Fibroblast of skin of scalp (primary cell): ENCODE measurements at places on chromosomes 7 and 10.

- DNase-seq: peak; percentile 97
Measured at GRCh38 chr7:6015917-6016652, 7.0 kb downstream of the AIMP2 start.

DNA sequence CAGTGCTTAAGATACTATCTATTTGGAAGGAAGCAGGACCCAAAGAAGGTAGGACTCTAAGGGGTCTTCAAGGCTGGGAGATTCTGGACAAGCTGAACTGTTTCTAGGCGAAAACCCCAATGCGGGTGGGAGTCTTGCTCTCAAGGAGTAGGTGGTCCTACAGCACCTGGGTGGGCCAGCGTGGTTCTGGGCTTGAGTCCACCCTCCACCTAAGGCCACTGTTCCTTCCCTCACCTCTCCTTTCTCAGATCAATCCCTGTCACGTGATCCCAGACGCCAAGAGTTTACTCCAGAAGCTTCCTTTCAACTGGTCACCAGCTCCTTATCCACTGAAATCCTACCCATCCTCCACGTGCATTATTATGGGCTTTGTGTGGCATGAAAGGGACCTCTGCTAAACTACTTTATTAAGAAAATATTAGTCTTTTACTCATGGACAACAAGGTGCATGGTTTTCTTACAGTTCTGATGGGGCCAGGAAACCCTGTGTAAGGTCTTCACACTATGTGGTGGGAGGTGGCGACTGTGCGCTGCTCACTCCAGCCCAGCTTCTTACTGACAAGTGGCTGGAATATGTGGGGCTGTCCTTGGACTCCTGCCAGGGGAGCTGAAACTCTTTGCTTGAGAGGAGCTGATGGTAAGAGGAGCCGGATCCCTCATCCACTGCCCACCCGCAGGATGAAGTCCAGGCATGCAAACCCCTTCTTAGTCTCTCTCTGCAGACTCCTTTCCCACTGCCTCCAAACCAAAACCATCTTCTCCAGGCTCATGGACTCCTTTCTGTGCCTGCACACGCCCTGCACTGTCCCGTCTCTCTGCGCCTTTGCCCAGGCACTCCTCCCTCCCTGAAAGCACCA is 1.6 kb downstream of the ZNF746 start:
- DNase-seq: peak; percentile 83

GRCh38 chr10:22625516-22626290 is 88.7 kb downstream of the PIP4K2A start:
- DNase-seq: peak; percentile 76

DNA sequence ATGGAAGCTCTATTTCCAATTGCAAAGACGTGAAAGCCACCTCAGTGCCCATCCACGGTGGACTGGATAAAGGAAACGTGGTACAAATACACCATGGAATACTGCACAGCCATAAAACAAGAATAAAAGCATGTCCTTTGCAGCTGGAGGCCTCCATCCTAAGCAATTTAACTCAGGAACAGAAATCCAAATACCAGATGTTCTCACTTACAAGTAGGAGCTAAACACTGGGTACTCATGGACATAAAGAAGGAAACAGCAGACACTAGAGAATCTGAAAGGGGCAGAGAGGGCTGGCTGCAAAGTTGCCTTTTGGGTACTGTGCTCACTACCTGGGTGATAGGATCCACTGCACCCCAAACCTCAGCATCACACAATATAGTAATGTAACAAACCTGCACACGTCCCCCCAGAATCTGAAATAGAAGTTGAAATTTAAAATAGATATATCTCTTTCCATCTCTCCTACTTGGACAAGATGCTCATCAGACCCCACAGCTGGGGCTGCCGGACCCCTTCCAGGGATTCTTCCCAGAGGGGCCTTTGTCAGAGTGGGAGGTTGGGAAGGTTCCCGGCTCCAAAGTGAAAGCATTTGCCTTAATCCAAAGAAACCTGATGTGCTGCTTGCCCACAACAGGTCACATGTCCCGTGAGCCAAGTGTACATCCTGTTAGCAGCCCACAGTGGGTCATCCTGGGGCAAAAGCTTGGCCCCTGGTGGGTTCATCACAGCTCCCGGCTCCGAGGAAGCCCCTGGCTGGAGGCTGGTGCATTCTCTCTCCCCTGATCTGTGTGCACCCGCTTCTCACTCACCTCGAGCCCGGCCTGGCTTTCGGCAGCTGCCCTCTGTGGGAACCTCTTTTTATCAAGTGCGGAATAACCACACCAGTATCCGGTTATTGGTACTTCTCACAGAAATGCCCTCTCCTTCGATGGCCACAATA is 172.3 kb upstream of the PPP2R2D start:
- DNase-seq: no peak

- no peak for DNase-seq
Measured at GRCh38 chr7:122217125-122217524, 73.1 kb upstream of the AASS start.

GRCh38 chr7:75967487-75967997 is 26.9 kb downstream of the TMEM120A start:
- DNase-seq: no peak

- DNase-seq: no peak
Measured at GRCh38 chr10:127221281-127221680, 24.9 kb upstream of the INSYN2A start.

GRCh38 chr7:45176091-45176490 is 18.5 kb downstream of the RAMP3 start:
- DNase-seq: no peak

DNA sequence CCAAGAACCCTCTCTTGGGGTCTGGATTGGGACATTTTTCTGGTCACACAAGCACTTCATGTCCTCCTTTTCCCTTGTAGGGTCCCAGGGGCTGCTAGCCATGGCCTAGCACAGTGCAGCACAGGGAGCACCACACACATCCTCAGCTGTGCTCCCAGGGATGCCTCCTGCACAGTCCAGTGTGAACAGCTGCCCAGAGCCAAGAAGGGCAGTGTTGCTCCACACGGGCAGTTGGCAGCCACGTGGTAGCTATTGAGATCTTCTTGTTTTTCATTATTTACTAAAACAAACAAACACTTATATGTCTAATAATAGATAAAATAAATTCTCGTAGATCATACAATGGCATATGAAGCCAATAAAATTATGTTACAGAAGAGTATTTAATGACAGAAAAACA is 13.9 kb upstream of the LANCL2 start:
- DNase-seq: no peak

DNA sequence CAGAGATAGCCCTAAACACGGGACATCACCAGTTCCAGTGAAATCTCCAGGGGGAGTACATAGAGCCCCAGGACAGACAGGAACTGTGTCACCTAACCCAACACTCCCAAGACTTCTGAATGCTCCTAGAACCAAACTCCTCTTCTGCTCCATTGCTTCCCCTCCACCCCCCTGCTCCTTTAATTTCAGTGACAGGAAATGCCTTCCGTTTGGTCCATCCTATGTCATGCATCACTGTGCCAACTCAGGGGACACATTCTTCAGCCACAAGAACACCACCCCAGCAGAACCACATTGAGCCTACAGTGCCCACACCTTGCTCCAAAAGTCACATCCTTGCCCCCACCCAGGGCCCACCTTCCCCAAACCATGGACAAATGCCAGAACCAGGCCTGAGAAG is 100.5 kb downstream of the KCNMA1 start:
- DNase-seq: peak; percentile 30

DNA sequence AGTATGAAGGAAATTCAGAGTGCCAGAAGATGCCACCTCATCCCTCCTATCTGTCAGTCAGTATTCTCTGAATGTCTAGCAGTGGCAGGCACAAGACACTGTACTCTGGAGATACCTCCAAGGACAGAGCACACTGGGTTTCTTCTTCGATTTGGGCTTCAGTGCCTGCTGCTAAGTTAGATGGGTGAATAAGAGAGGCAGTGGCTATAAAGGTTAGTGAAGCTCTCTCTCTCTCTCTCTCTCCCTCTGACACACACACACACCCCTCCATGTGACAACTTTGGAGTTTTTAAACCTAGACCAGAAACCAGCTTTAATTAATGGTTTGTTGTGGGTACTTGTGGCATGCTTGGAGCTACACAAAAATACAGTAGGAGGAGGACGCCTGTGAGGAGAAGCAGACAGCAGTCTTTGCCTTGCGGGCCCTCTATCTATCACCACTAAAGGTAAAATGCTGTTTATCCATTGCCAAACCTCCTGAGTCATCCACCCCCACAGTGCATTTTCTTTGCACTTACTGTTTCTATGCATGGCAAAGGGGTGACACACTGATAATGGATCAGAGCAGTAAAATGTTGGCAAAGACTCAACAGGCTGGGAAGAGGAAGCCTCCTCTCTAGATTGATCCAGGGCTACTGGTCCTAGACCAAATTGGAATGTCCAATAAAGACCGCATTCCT is 102.5 kb downstream of the TRIL start:
- DNase-seq: peak; percentile 96

DNA sequence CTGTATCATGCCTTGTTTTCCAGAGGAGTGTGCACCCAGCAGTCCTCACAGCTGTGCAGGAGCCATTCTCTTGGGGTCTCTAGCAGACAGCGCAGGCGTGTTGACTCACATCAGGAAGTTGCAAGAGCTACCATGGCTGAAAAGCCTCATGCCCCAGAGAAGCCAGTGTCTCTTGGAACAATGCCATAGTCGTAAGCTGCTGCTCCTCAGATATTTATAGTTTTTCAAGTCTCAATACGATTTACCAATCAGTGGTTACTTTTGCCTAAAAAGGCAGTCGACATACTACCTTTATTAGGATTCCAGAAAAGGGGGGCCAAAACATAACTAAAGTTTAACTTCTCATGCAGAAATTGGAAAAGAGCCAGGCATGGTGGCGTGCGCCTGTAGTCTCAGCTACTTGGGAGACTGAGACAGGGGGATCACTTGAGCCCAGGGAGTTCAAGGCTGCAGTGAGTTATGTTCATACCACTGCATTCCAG is 407.7 kb downstream of the PARD3 start:
- peak; percentile 41 for DNase-seq

DNA sequence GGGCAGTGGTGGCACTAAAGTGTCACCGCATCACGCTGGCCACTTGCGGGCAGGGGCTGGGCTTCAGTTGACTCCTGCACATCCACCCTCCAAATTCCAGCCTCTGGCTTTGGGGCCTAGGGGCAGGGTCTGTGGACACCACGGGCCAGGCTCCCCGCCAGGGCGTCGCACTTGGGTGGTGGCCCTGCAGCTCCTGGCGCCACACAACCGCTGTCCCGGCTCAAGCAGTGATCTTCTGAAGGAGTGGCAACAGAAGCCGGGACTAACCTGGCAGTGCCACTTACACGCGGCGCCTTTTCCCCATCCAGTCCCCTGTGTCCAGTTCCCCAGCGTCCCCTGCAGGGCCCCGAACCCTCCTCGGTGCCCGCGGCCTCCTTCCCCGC is 134.3 kb upstream of the ZNF92 start:
- DNase-seq: no peak

DNA sequence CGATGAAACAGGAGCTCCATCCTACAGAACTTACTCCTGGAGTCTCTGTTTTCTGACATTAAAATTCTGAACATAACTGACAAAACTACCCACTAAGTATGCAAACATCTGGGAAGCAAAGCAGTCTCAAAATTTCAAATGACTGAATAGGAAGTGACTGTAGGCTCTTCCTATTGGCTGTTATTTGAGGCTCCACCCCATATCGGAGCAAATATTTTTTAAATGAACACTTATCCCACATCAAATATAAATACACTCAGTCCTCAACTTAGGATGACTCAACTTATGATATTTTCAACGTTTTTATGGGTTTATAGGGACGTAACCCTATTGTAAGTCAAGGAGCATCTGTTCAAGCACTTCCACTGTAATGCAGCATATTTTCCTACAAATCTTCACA is 8.8 kb downstream of the HSPA12A start:
- peak; percentile 63 for DNase-seq

DNA sequence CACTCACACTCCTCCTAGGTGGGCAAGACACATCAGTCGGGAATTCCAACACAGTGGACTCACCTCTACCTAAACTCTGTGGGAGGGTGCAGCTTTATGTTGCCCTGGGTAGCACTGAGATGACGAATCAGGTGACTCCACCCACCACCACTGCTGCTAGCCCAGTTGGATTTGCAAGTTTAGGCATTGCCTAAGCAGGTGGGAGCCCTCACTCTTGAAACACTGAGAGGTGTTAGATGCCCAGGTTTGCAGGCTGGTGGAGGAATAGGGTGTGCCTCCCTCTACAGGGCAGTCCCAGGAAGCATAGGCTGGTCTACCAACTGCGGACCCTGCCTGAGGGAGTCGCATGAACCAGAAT is 708.9 kb downstream of the POM121L12 start:
- DNase-seq: no peak

- no peak for DNase-seq
Measured at GRCh38 chr7:29346231-29346978, 151.8 kb downstream of the CHN2 start.

GRCh38 chr10:18675086-18675801 is 16.0 kb downstream of the ARL5B start:
- no peak for DNase-seq

DNA sequence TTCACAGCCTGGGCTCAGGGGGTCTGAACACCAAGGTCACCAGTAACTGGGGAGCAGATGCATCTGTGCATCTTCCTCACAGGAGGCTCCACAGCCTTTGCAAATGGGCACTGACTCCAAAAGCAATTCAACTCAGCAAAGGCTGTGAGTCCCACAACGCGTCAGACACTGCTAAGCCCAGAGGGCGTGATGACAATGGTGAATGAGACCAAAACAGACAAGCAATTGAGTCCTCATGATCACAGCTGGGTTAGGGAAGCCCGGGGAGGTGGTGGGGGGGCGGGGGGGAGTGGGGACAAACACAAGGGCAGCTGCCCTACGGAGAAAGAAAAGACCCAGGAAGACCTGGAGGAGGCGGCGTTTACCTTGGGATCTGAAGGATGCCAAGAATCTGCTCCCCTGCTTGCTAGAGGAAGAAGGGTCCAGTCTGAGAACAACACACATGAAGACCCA is 61.6 kb upstream of the RNF32 start:
- no peak for DNase-seq

DNA sequence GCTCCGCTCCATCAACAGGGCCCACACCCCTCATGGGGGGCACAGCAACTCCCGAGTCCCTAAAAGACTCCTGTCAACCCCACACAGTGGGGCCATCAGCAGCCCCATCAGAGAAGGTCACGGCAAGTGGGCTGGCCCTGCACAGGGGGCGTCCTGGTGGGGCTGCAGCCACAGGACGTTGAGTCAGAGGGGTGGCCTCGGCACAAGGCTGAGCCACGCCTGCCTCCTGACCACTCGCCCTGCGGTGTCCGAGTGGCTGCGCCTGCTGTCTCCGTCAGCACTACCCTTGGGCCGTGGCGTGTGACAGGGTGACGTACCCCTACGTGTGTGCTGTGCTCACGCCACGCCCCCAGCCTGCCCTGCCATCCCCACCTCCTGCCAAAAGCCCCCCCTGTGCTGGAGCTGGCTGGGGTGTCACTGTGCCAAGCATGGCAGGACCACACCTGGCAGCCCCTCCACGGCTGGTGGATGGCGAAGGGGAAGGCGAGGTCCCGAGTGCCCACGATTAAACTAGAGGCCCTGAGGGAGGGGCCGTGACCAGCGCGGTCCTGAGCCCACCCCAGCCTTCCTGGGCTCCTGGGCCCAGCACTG is 26.0 kb upstream of the NKX6-2 start:
- no peak for DNase-seq

- no peak for DNase-seq
Measured at GRCh38 chr10:71687077-71687476, 32.5 kb downstream of the C10orf105 start.

- no peak for DNase-seq
Measured at GRCh38 chr10:111766464-111766863, 417.1 kb downstream of the GPAM start.

GRCh38 chr7:98105942-98106544 is 619 bp upstream of the LMTK2 start:
- DNase-seq: no peak

GRCh38 chr7:31487071-31487470 is 26.8 kb upstream of the ITPRID1 start:
- DNase-seq: no peak
